Effector CD8-positive, alpha-beta T cell (primary cell): ENCODE measurements at places on chromosomes 12 and 14.

GRCh38 chr14:29607169-29607568 is 320.5 kb downstream of the PRKD1 start:
- DNase-seq = no peak

DNA sequence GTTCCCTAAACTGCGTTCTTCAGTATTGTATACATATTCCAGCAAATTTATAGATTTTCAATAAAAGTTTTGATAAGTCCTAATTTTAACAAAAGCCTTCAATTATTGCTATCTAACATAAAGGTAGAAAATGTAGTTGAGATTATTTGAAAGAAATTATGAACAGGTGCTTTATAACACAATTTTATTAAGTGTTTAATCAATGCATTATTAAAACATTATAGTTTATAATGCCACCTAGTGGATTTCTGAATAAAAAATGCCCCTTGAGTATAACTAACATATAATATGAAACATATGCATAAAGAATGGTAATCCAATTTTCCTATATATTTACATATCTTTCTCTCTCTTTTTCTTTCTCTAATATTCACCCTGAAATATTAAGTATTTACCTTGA is 515.3 kb downstream of the SLC6A15 start:
- no peak for DNase-seq

DNA sequence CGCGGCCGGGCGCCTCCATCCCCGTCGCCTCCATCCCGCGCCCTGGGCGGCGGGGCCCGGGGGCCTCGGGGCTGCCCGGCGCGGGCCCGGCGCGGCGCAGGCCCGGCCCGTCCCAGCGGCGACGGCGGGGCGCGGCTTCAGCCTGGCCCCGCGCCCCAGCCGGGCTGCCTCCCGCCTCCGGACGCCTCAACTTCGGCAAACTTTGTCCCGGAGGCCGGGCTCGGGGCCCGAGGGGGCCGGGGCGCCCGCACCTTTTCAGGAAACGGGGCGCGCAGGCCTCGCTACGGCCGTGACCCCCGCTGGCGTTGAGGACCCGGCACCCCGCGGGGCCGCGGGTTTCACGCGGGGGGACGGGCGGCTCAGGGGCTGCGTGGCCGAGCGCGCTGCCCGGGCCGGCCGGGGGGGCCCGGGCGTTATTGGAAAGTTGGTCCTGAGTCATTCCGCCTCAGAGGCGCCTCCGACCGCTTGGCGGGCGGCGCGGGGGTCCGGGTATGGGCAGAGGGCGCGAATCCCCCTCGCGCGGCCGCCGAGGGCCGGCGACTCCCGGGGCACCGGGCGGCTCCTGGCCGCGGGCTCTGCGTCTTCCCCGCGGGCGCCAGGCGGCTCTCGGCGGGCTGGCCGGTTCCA is 575 bp downstream of the TRAF3 start:
- DNase-seq = peak; percentile 11

DNA sequence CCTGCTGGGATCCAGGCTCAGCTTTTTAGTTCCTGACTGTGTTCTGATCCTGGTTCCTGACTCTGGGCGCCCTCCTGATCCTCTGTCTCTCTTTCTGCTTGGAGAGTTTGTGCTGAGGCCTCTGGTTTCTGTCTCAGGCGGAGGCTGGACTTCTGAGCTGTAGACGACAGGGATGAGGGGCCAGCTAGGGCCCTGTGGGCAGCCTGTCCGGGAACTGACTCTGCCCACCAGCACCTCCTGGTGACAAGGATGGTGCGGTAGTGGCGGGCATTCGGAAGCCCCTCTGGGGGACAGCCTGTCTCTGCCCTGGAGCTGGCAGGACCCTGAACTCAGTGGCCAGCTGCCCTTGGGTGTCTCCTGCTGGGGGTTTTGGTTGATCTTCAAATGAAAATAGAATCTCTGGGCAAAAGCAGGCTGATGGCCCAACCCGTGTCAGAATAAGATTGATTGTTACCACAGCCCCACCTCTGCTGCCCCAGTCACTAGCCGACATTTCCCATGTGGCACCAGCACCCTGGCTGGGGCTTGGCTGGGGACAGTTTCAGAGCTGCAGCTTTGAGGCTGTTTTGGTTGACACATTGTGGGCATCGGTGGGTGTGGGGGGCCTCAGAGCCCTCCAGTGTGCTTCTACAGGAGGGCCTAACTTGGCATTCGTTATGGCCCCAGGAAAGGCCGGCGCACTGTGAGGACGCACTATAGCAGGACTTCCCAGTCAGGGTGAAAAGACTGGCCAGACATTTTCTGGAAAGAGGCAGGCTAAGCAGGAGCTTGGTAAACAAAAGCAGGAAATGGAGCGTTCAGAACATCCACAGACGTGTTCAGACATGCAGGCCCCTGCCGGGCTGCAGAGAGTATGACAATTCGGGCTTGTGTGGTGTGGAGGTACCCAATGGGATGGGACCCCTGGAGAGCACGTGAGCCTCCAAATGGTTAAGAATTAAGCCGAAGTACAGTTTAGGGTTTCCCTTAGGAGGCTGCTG is 16.2 kb downstream of the KRT80 start:
- DNase-seq = no peak

DNA sequence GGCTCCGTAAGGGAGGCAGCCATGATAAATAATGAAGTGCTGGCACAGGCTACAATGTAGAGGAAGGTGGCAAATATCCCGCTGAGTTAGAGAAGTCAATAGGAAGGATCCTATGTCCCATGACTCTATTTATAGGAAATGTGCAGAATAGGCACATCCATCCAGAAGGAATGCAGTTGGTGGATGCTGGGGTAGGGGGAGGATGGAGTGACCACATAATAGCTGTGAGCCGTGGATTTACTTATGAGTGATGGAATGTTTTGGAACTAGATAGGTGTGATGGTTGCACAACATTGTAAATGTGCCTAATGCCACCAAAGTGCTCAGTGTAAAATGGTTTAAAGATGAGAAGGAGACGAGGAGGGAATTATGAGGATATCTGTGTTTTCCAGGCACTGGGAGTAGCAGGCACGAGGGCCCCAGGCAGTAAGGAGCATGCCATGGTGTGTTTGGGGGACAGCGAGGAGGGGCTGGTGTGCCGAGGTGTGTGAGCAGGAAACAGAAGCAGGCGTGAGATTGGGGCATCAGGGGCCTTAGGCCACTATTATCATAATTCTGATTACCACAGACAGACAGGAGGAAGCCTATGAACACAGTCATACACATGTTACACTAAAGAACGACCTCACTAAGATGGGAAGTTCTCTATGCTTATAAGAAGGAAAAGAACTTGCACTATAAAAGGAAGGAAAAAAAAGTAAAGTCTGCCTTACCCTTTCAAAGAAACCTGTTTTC is 837.3 kb upstream of the TMEM132C start:
- DNase-seq = no peak

DNA sequence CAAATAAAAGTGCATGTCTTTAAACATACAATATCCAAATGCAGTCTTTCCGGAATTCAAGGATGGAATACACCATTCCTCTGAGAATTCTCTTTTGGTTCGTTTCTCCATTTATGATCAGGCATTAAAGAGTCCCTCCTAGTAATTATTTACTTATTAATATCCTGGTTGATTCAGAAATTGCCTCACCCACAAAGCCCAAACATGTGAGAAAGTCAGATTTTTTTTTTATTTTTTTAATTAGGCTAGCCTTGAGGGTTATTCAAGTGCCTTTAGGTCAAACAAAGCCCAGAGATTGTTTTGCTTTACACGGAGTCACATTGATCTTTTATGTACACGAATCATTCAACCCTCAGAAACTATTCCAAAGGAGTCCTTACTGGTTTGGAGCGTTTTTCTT is 6.4 kb upstream of the TSPAN8 start:
- DNase-seq = no peak
